MV-4-11 (cell line): ENCODE measurements at places on chromosomes 16 and 17.

DNA sequence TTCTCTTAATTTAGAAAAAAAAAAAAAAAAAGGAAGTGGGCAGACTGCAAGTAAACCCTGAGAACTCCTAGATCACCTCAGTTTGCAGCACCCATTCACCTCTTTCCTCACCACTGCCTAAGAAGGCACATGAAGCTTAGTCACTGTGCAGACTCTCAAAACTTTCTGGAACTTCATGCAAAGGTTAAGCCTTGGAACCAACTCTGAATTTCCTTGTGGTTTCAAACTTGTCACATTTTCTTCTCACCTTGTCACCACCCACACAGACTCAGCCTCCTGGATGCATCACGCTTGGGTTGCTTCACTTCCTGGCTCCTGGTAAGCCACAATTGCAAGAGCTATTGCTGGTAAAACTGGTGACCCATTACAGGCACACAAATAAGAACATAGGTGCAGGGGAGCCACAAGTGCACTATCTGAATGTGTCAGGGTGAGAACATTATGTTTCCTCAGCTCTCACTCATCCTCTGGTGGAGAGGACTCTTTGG lies 15.0 kb upstream of the CPD start:
- peak; percentile 72 for DNase-seq

- DNase-seq: no peak
Observed at GRCh38 chr17:33377837-33378595, 84.9 kb upstream of the ASIC2 start.

DNA sequence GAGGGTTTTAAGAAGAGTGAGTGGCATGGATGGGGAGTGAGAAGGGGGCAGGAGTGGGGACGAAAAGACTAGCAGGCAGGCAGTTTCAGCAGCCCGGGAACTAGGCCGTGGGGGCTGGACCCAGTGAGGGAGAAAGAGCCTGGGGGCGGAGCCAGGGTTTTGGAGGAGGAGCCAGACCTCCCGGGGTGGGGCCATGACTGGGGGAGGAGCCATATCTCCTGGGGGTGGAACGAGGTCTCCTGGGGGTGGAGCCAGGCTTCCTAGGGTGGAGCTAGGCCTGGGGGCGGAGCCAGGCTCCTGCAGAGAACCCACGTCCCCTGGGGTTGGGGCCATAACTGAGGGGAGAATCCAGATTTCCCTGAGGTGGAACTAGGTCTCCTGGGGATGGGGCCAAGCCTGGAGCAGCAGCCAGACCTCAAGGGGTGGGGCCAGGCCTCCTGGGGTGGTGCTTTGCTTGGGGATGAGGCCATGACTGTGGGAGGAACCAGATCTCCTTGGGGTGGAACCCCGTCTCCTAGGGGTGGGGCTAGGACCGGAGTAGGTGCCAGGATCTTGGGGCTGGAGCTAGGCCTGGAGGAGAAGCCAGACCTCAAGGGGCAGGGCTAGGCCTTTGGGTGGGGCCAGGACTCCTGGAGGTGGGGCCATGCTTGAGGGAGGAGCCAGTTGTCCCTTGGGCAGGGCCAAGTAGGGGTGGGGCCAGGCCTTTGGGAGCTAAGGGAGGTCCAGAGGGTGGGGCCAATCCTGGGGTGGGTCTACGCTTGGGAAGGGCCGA lies 41.7 kb upstream of the JPH3 start:
- DNase-seq: no peak

GRCh38 chr17:29742210-29742513 lies 119.5 kb upstream of the CORO6 start:
- no peak for DNase-seq
